T-helper 9 cell (primary cell): ENCODE measurements at places on chromosomes 16 and 17.
A peak's percentile ranks its signal among the peaks of the same experiment; 100 is the strongest.

- peak; percentile 66 for DNase-seq
Measured at GRCh38 chr17:45431531-45432404, 902 bp downstream of the ARHGAP27 start.

DNA sequence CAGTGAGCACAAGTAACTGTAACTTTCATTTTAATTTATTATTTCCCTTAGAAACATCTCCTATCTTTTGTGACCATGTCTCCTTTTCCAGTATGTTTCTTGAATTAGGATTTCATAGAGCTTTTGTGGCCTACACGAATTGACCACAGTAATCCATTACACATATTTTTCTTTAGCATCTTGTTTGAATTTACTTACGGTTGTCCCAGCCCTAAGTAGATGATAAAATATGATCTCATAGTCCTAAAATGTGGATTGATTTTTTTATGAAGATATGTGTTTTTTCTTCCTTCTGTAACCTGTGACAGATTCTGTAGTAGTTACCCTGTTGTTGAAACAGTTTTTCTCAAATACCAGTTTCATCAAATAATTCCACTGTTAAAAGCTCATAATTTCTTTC, 61.5 kb downstream of the NF1 start:
- DNase-seq: no peak

GRCh38 chr16:71367241-71367976, 8.9 kb downstream of the CALB2 start:
- no peak for DNase-seq

DNA sequence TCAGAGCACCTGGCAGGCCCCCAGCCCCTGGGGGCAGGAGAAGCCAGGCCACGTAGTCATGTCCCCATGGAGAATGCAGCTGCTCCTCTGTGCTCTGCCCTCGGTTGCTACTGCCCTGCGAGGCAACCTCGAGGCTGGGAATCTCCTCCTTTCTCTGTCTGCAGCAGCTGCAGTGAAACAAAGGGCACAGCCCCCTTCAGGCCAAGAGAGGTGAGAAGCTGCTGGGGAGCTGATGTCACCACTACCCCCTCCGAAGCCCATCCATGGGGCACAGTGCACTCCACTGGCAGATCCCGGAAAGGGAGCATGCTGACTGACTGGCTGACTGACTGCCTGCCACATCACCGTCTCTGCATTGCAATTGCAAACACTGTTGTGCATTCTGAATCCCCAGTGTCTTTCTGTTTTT, 103.7 kb downstream of the GRIN2A start:
- DNase-seq: no peak

DNA sequence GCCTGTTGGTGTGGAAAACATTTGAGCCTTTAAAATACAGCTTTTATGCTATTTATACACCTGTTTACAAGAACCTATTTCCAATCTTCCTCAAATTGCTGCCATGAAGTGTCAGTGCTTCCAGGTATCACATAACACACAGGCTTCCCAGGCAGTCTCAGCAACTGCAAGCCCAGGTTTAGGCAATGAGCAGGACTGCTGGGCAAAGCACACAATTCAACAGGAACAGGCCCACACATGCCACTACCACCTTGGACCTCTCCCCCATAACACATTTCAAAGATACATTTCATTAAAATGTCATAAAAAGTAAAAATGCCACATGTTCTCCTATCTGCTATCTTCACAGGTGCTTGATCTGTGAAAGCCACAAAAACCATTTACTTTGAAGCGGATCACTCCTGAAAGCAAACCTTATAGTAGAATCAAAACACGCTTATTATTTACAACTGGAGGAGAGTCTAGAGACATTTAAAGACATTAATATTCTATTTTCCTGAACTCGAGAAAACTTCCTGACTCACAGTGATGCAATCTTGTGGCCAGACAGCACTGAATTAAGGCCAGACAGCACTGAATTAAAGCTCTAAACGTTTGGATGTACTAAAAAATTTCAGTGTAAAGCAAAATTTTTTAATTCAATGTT, 31.5 kb downstream of the ANKFY1 start:
- DNase-seq: no peak

DNA sequence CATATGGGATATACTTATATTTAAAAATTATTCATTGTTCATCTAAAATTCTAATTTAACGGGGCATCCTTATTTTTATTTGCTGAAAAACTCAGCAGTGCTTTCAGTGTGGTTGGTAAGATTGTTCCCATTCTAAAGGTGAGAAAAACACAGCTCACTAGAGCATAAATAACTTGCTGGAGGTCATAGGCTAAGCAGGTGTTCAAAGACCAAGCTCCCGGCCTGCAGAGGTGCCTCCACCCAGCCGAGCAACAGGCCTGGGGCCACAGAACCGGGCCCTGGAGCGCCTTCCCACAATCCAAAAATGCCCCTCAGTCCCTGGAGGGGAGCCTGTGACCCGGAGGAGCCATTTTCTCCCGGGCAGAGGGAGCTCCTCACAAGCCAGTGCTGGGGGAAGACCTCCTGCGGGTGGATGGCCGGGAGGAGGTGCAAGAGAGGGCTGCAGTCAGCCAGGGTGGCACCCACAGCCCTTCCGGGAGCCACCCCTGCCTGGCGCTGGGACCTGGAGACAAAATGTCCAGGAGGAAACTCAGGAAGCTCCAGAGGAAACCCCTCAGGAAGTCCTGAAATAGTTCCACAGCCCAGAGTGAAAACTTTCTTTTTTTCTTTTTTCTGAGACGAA, 14.7 kb downstream of the ABR start:
- DNase-seq: no peak

- DNase-seq: no peak
Measured at GRCh38 chr17:8101721-8102120, 14.2 kb upstream of the ALOX12B start.

- DNase-seq: peak; percentile 73
Measured at GRCh38 chr16:1102921-1103635, 7.0 kb upstream of the C1QTNF8 start.

DNA sequence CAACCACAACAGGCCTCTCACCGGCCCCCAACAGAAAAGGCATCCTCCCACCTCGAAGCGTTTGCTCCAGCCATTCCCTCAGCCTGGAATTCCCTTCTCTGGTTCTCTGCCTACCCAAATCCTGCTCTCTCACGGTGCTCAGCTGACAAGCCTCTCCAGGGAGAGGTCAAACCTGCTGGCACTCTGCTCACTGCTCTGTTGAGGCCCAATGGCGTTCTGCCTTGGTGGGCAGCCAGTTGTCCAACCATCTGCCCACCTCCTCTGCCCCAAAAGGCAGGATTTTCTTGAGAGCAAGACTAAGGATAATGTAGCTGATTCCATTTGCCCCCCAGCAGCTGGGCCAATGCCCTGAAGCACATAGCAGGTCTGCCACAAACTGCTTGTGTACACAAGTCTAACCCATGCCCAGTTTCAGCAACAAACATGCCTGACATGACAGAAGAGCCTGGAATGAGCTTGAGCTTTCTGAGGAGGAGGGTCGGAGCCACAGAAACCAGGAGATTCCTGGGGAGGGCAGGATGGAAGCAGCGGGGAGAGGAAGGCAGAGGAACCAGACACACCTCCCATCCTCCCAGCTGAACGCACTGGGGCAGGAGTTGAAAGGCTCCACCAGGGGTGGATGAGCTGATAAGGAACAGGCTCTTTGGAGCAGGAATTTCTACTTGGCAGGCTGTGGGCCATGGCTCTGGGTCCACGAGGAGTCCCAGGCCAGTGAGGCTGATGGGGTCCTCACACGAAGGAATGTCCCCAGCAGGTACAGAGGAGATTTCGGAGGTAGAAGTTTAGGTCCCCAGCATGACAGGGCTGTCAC, 23.9 kb downstream of the ARHGAP27 start:
- DNase-seq: no peak

DNA sequence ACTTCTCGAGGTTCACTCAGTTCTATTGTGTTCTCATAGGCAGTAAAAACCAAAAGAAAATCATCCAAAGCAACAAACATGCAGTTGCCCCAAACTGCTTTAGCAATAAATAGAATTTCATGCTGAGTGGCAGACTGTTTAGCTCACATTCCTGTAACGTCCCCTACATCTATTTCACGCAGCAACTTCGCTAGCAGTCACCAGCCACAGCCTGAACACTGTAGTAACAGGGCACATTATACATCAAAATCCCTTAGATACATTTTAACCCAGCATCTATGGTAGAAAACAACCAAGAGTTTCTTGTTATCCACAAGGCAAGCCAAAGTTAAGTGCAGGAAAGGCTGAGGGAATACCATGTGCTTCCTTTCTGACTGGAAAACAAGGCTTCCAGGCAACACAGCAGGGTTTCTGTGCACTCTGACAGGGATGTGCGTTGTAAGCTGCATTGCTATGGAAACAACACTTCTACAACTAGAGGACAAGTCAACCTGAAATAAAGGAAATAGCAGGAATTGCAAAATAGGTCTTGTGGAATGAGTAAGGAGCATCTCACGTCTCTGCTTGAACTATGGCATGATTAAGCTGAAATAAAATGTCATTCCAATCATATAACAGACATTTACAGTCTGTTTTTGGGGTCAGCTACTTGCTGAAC, 55.4 kb downstream of the CFDP1 start:
- no peak for DNase-seq

DNA sequence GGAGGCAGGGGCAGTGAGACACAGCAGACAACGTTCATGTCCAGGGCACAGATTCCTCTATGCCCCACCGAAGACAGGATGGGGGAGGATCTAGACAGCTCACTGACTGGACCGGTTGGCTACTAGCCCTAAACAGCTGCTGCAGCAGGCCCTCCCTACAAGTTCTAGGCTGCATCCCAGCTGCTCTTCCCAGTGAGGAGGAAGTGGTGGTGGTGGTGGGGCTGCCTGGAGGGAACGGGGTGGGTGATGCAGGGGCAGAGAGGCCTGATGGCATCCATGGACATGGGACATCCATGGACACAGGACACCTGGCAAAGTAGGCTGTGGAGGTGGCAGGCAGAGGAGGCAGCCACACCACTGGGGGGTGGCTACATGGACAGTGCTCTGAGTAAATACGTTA, 18.3 kb downstream of the SPHK1 start:
- DNase-seq: no peak

- no peak for DNase-seq
Measured at GRCh38 chr16:48441863-48442279, 56.7 kb upstream of the SIAH1 start.

GRCh38 chr17:57551321-57552079, 193.6 kb downstream of the CCDC182 start:
- no peak for DNase-seq

DNA sequence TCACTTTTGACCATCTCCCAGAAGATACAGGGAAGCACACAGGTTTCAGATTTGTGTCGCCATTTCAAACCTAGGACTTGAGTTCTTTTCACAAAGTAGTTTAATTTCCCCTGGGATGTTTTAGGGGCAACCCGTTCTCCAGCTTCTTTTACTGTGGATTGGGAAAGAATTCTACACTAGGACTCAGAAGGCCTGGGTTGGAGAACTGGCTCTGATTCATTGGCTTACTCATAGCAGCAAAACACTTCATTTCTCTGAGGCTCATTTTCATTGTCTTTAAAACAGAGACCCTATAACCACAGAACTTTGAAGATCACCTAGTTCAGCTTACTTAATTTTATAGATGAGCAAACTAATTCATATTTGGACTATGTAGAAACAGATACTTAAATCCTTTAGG, 175.9 kb upstream of the SALL1 start:
- DNase-seq: no peak

GRCh38 chr17:43025290-43025657, 243 bp downstream of the RND2 start:
- DNase-seq: no peak

- no peak for DNase-seq
Measured at GRCh38 chr16:66137853-66138252, 228.6 kb upstream of the CDH5 start.

- no peak for DNase-seq
Measured at GRCh38 chr17:73157521-73157890, 7.3 kb upstream of the SSTR2 start.

- DNase-seq: no peak
Measured at GRCh38 chr16:17173281-17173680, 297.5 kb downstream of the XYLT1 start.

- no peak for DNase-seq
Measured at GRCh38 chr16:48232493-48233040, 11.5 kb upstream of the LONP2 start.

GRCh38 chr17:27282054-27282551, 11.8 kb upstream of the WSB1 start:
- no peak for DNase-seq
